ENCODE measurements at places on chromosomes 7 and 10. TPM values are rescaled to one million over a fixed set of nuclear protein-coding genes. Genes with fewer than 3 reads are reported as not detected.

The DDC gene
- not detected for total RNA-seq

The CFAP70 gene
- total RNA-seq, result 0.95 TPM

The SPDYE11 gene
- not detected for total RNA-seq

The KCNH2 gene
- total RNA-seq, result 0.72 TPM

The NEUROD6 gene
- not detected for total RNA-seq

The C10orf88 gene
- 11.6 TPM for total RNA-seq

The RBP3 gene
- not detected for total RNA-seq

The LIPM gene
- not detected for total RNA-seq

GRCh38 chr10:126045861-126046260 lies 149.5 kb downstream of the FANK1 start:
- DNase-seq, result no peak
- H3K4me1 ChIP-seq, result peaks cover 15% of the 10 kb centered on the region
- no peak overlapping the region for H3K4me3 ChIP-seq

DNA sequence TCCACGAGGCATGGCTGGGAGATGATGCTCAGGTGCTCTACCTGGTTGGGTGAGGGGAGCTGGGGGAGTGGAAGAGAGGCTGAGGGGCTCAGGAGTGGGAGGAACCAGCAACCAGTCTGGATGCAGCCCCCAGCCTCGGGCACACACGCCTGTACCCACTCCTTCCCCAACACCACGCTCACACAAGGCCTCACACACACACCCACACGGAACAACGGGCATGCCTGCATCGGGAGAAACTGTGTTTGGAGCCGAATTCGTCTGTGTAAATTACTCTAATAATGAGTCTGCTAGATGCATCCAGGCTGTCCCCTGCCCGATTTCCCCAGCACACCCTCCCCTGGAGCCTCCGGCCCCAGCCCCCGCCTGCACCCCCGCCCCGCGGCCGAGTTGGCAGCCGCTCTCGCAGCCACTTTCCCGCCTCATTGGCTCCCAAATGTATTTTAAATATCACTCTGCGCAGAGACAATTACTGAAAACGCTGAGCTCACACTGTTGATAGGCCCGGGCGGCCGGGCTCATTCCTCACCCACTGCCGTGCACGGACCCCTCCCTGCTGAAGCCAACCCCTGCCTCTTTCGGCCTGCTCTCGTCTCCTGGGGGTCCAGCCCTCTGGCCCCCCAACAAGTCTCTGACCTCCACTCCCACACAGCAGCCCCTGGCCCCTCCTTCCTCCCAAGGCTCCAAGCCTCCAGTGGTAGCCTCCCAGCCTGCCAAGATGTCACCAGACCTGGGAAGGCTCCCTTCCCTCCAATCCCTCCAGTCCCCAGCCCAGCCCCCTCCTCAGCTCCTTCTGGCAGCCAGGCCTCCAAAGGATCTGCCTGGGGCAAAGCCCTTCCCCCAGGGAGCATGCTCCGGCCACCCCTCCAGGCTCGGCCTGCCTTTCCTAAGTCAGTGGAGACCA lies 11.1 kb downstream of the H2BK1 start:
- H3K4me3 ChIP-seq, result no peak overlapping the region
- H3K27me3 ChIP-seq, result peaks cover 9% of the 10 kb centered on the region
- no peak overlapping the region for H3K27ac ChIP-seq
- H3K4me1 ChIP-seq, result no peaks in the 10 kb centered on the region

DNA sequence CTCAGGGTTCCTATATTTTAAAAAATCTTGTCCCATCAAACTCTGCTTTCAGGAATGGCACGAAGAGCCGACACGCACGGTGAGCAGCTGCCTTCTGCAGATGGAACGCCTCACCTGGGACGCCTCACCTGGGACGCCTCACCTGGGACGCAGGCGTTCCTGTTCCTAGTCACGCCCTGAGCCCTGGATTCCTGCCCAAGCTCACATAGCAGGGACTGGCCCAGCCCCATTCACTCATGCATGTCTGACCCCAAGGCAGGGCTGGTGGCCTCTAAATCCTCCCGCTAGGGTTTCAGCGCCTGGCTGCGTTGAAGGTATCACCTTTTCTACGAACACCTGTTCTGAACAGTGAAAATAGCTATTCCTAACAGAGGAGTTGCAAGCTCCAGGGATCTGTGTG lies 49.8 kb downstream of the CARD11 start:
- no peak overlapping the region for H3K27ac ChIP-seq
- H3K4me3 ChIP-seq, result no peak overlapping the region
- peaks cover under 1% of the 10 kb centered on the region for H3K4me1 ChIP-seq
- H3K27me3 ChIP-seq, result no peaks in the 10 kb centered on the region

- H3K4me3 ChIP-seq, result no peak overlapping the region
- no peaks in the 10 kb centered on the region for H3K27me3 ChIP-seq
- no peaks in the 10 kb centered on the region for H3K4me1 ChIP-seq
- no peaks in the 10 kb centered on the region for H3K36me3 ChIP-seq
Measured at GRCh38 chr7:14717816-14718215, 184.7 kb downstream of the DGKB start.

GRCh38 chr7:64946772-64947171 lies 43.7 kb downstream of the ZNF273 start:
- H3K27me3 ChIP-seq, result peaks cover 40% of the 10 kb centered on the region
- no peak overlapping the region for H3K27ac ChIP-seq
- no peaks in the 10 kb centered on the region for H3K4me1 ChIP-seq
- peak; percentile 43 for DNase-seq
- H3K4me3 ChIP-seq, result no peak overlapping the region
- peaks cover 1% of the 10 kb centered on the region for H3K36me3 ChIP-seq

DNA sequence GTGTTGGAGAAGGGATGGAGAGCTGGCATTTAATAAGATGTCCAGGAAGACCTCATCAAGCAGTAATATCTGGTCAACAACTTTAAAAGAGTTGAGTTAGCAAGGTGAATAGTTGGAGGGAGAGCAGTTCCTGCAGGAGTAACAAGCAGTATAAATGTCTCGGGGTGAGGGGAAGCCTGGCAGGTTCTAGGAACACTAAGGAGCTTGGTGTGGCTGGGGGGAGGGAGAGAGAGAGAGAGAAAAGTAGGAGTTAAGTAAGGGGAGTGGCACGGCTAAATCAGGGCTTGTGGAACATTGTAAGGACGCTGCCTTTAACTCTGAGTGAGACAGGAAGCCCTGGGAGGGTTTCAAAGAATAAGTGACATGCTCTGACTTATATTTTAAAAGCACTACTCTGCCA lies 22.0 kb upstream of the LAMB4 start:
- no peak for DNase-seq
- no peaks in the 10 kb centered on the region for H3K27me3 ChIP-seq
- H3K4me3 ChIP-seq, result no peak overlapping the region
- no peaks in the 10 kb centered on the region for H3K36me3 ChIP-seq
- peaks cover 2% of the 10 kb centered on the region for H3K4me1 ChIP-seq
- no peak overlapping the region for H3K27ac ChIP-seq

GRCh38 chr7:68684246-68684839 lies 913.9 kb upstream of the AUTS2 start:
- H3K4me3 ChIP-seq, result no peak overlapping the region
- no peaks in the 10 kb centered on the region for H3K27me3 ChIP-seq
- no peaks in the 10 kb centered on the region for H3K4me1 ChIP-seq

DNA sequence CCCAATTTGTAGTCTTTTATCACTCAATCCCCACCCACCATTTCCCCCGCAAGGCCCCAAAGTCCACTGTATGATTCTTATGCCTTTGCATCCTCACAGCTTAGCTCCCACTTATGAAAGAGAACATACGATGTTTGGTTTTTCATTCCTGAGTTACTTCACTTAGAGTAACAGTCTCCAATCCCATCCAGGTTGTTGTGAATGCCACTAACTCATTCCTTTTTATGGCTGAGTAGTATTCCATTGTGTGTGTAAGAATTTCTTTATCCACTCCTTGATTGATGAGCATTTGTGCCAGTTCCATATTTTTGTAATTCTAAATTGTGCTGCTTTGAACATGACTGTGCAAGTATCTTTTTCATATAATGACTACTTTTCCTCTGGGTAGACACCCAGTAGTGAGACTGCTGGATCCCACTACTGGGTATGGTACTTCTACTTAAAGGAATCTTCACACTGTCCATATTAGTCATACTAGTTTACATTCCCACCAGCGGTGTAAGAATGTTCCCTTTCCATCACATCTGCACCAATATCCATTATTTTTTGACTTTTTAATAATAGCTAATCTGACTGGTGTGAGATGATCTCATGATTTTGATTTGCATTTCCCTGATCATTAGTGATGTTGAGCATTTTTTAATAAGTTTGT lies 152.6 kb downstream of the JMJD1C start:
- no peak overlapping the region for H3K4me3 ChIP-seq
- H3K4me1 ChIP-seq, result no peaks in the 10 kb centered on the region
- H3K27ac ChIP-seq, result no peak overlapping the region
- no peak for DNase-seq
- no peaks in the 10 kb centered on the region for H3K27me3 ChIP-seq

DNA sequence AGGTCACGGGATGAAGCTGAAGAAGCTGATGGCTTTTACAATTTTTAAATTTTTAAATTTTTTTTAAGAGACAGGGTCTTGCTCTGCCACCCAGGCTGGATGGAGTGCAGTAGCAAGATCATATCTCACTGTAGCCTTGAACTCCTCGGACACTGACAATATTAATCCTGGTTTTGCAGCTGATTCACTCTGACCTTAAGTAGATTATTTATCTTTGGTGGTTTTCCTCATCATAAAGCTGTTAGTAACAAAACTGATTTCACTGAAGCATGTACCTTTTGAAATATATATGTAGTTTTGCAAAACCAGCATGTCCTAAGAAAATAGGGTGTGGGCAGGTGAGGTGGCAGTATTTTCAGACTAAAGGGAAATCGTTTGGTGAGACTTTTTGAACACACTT lies 56.0 kb downstream of the DYNC2I1 start:
- peaks cover 2% of the 10 kb centered on the region for H3K36me3 ChIP-seq
- H3K27me3 ChIP-seq, result no peaks in the 10 kb centered on the region
- H3K4me1 ChIP-seq, result peaks cover 8% of the 10 kb centered on the region
- no peak overlapping the region for H3K27ac ChIP-seq
- H3K4me3 ChIP-seq, result no peak overlapping the region
- no peak for DNase-seq

DNA sequence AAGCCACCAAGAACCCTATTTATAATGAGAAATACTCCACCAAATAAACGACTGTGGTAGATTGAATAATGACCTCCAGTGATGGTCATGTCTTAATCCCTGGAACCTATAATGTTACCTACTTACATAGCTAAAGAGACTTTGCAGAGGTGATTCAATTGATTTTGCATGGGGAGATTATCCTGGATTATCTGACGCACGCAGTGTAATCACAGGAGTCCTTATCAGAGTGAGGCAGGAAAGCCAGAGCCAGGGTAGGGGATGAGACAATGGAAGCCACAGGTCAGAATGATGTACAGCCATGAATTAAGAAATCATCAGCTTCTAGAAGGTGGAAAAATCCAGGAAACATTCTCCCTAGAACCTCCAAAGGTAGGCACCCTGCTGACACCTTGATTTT lies 286.4 kb upstream of the SP4 start:
- no peak overlapping the region for H3K27ac ChIP-seq
- H3K27me3 ChIP-seq, result no peaks in the 10 kb centered on the region
- no peaks in the 10 kb centered on the region for H3K4me1 ChIP-seq
- H3K4me3 ChIP-seq, result no peak overlapping the region
- no peak for DNase-seq

GRCh38 chr7:130352194-130353074 lies 7.8 kb downstream of the CPA5 start:
- no peak for DNase-seq
- no peak overlapping the region for H3K4me3 ChIP-seq
- H3K36me3 ChIP-seq, result no peaks in the 10 kb centered on the region
- peaks cover 24% of the 10 kb centered on the region for H3K4me1 ChIP-seq

DNA sequence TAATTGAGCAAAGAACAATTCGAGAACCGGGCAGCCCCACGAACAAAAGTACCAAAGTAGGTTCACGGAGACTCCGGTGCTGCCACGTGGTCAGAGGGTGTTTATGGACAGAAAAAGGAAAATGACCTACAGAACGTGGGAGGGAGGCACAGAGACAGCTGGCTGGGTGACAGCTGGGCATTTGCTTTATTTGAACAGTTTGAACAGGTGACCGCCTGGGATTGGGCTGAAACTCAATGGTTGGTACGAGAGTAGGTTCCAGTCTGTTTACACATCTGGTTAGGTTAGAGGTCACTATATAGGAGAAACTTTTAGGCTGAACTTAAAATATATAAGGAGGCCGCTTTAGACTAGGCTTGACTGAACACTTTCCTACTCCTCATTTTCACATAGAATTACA lies 50.6 kb upstream of the CELF2 start:
- H3K4me3 ChIP-seq, result no peak overlapping the region
- peaks cover 19% of the 10 kb centered on the region for H3K27me3 ChIP-seq
- no peak overlapping the region for H3K27ac ChIP-seq
- DNase-seq, result no peak
- H3K4me1 ChIP-seq, result no peaks in the 10 kb centered on the region

GRCh38 chr10:62464308-62464707 lies 90.1 kb downstream of the ZNF365 start:
- H3K27ac ChIP-seq, result no peak overlapping the region
- H3K36me3 ChIP-seq, result no peaks in the 10 kb centered on the region
- H3K27me3 ChIP-seq, result no peaks in the 10 kb centered on the region
- no peak for DNase-seq

GRCh38 chr10:14608381-14609001 lies 166.2 kb downstream of the FAM107B start:
- H3K4me3 ChIP-seq, result no peak overlapping the region
- no peak overlapping the region for H3K27ac ChIP-seq
- no peak for DNase-seq
- H3K27me3 ChIP-seq, result peaks cover 6% of the 10 kb centered on the region
- H3K36me3 ChIP-seq, result peaks cover 10% of the 10 kb centered on the region

DNA sequence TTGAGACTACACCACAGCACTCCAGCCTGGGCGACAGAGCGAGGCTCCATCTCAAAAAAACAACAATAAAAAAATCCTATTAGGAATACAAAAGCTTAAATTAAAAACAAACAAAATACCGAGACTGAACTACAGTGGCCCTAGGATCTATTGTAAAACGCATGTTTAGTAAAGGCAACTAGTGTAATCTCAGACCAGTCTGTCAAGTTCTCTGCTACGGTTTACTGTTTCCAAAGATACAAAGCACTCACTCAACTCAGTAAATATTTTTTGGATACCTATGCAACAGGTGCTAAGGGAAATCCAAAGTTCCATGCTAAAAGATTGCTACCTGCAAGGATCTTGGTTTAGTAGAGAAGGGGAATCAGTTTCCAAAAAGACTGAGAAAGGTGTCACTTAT lies 3.4 kb upstream of the MIOS start:
- no peaks in the 10 kb centered on the region for H3K27me3 ChIP-seq
- peaks cover 10% of the 10 kb centered on the region for H3K36me3 ChIP-seq
- DNase-seq, result no peak

DNA sequence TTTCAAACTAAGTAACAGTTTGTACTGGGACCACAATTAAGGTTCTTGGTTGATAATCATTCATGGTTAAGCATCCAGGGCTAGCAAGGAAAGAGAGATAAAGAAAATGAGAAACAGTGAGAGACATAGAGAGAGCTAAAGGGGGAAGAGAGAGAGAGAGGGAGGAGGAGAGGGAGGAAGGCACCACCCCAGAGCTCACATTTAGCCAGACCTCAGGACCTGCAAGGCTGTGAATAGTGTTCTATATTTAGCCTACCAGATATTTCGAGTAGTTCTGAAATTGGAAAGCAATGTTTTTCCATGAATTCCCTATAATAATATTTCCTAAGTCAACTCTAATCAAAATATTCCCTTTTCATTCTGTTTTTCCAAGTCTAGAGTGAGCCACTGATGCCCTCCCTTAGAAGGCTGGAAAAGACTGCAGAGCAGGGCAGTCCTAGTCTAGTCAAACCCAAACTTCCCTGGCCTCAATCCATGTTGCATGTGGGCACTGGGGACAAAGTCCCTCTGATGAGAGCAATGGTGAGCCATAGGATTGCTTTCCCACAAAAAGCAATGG lies 119.4 kb upstream of the INHBA start:
- H3K4me3 ChIP-seq, result no peak overlapping the region
- H3K4me1 ChIP-seq, result peaks cover under 1% of the 10 kb centered on the region
- no peaks in the 10 kb centered on the region for H3K36me3 ChIP-seq
- DNase-seq, result no peak
- peaks cover 39% of the 10 kb centered on the region for H3K27me3 ChIP-seq

All from activated T-cell treated with anti-CD3 and anti-CD28 coated beads, Interleukin-2, amount 50 U/mL, for 72 hours (primary cell).